ENCODE measurements at places on chromosomes 7 and 10. TPM values are rescaled to one million over a fixed set of nuclear protein-coding genes. Genes with fewer than 3 reads are reported as not detected.

The FAM25A gene
- polyA plus RNA-seq: not detected

The UCMA gene
- not detected for polyA plus RNA-seq

The HOXA11 gene
- polyA plus RNA-seq: not detected

The DNAJC12 gene
- 151 TPM for polyA plus RNA-seq

The SGPL1 gene
- 6.1 TPM for polyA plus RNA-seq

The LIPK gene
- polyA plus RNA-seq: not detected

The COL28A1 gene
- not detected for polyA plus RNA-seq

The SH2D4B gene
- polyA plus RNA-seq: not detected

The VIPR2 gene
- not detected for polyA plus RNA-seq

The CUZD1 gene
- polyA plus RNA-seq: not detected

The ZNF425 gene
- 2.4 TPM for polyA plus RNA-seq

The ATRNL1 gene
- polyA plus RNA-seq: 124 TPM
